Liver (tissue), 10 donors: ENCODE measurements at places on chromosomes 3 and 15. TPM values are rescaled to one million over a fixed set of nuclear protein-coding genes. Genes with fewer than 3 reads are reported as not detected.

DNA sequence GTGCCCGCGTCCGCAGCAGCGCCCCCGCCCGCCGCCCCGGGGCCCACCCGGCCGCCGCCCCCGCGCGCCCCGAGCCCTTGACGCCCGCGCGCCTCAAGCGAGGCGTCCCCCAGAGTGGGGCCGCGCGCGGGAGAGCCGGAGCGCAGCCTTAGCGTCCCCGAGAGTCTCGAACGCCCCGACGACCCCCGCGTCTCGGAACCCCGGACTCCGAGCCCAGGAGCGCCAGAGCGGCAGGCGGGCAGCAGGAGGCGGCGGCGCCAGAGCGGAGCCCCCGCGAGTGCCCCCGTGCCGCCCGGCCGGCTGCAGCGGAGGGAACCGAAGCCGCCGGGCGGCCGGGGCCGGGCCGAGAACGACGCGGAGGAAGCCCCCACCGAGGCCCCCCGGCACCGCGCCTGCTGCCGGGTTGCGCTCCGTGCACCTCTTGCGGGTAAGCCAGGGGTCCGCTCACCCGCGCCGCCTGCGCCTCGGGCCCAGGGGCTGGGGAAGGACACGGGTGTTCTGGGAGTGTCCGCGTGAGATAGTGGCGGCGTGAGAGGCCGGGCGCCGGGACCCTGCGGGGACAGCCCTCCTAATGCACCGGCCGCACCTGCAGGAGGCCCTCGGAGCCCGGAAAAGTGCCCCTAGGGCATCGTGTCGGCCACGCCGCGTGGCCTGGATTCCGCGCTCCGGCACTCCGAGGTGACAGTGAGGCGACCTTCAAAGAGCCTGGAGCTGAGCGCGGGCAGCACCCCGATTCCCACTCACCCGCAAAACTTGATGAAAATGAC is 52.0 kb upstream of the ULK4 start:
- H3K4me3 ChIP-seq = peak overlapping the region; percentile 80
- DNase-seq = peak; percentile 49
- H3K4me1 ChIP-seq = peaks cover 33% of the 10 kb centered on the region
- no peaks in the 10 kb centered on the region for H3K27me3 ChIP-seq
- no peaks in the 10 kb centered on the region for H3K36me3 ChIP-seq

DNA sequence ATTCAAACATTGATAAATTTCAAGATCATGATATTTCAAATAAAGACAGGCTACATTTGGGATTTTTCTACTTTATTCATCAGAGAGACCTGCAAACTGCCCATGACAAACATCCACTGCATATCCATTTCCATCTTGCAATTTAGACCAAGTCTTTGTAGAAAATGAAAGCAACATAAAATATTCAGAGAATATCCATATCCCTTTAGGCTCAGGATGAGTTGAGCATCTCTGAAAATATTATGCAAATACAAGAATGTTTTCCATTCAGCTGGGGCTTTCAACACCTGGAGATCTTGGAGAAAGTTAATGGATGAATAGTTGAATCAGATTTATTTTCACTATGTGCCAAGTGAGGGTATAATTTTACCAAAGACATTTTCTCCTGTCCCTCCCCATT is 103.4 kb downstream of the TUSC7 start:
- H3K4me1 ChIP-seq = no peaks in the 10 kb centered on the region
- H3K36me3 ChIP-seq = no peaks in the 10 kb centered on the region
- no peak overlapping the region for H3K4me3 ChIP-seq
- no peak overlapping the region for H3K27ac ChIP-seq
- no peak for DNase-seq
- H3K27me3 ChIP-seq = no peaks in the 10 kb centered on the region

- no peak for DNase-seq
- H3K4me3 ChIP-seq = no peak overlapping the region
- H3K4me1 ChIP-seq = no peaks in the 10 kb centered on the region
These were observed 230.1 kb downstream of the UBE3A start for GRCh38 chr15:25208735-25209134.

DNA sequence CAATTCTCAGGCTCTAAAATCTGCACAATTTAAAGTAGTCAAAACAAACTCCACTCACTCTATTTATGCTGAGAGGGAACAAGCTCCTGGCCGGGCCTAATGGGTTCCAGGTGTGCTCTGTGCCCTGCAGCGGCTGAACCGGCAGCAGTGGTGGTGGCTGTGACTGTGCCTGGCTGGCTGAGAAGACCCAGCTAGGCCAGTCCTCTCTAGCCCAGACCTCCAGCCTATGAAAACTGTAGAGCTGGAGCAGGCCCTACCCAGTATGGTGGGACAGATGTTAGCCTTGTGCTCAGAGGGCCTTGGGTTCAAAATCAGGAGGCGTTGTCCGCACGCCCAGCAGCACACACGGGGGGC is 37.0 kb downstream of the EPHB3 start:
- H3K4me3 ChIP-seq = no peak overlapping the region
- no peak overlapping the region for H3K27ac ChIP-seq
- no peaks in the 10 kb centered on the region for H3K4me1 ChIP-seq
- no peaks in the 10 kb centered on the region for H3K27me3 ChIP-seq

- H3K4me3 ChIP-seq = no peak overlapping the region
- H3K36me3 ChIP-seq = no peaks in the 10 kb centered on the region
- DNase-seq = no peak
- no peaks in the 10 kb centered on the region for H3K4me1 ChIP-seq
These were observed 119.1 kb upstream of the TMC3 start for GRCh38 chr15:81492969-81493645.

- no peak for DNase-seq
- H3K36me3 ChIP-seq = no peaks in the 10 kb centered on the region
- no peaks in the 10 kb centered on the region for H3K4me1 ChIP-seq
- no peaks in the 10 kb centered on the region for H3K27me3 ChIP-seq
These were observed 31.2 kb downstream of the SLC22A14 start for GRCh38 chr3:38313263-38313662.

GRCh38 chr3:62911526-62911925 is 36.3 kb upstream of the CADPS start:
- H3K4me3 ChIP-seq = no peak overlapping the region
- no peak overlapping the region for H3K27ac ChIP-seq

GRCh38 chr3:140151321-140151720 is 216.3 kb downstream of the CLSTN2 start:
- no peaks in the 10 kb centered on the region for H3K4me1 ChIP-seq
- DNase-seq = no peak
- no peaks in the 10 kb centered on the region for H3K36me3 ChIP-seq
- H3K27me3 ChIP-seq = no peaks in the 10 kb centered on the region

DNA sequence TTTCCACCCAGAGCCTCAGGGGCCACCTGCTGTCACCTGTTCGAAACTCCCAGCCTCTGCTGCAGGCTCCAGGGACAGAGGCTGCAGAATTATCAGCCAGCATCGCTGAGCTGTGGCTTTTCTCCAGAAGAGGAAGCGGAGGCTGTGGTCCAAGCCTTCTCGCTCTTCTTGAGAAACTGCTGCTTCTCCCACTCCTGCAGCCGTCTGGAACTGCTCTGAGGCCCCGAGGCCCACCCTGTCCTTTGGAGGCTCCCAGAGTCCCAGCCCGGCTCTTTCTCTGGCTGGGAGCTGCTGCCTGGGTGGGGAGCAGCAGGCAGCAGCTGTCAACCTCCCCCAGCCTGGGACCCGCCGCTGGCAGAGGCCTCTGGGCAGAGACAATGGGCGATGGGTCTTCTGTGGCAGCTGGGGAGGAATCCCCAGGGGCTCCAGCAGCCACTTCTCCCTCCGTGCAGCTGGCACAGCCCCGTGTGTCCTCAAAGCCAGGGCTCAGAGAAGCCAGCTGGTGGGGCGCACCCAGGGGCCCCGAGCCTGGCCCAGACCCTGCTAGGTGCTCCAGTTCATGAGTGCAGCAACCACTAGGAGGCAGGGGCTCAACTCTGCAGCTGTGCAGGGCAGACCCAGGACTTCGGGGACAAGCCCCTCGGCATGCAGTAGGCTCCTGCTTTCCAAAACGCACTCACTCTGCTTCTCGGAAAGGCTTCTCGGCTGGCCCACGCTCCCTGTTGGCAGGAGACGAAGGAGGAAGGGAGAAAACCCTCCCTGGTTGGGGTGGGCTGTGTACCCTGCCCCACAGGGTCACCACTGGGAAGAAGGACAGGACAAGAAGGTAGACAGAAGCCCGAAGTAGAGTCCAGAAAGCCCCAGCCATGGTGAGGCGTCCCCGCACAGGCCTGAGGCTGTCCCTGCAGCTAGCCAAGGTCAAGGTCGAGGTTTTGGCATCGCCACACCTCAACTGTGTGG is 49.9 kb upstream of the FURIN start:
- no peak overlapping the region for H3K27ac ChIP-seq
- H3K36me3 ChIP-seq = no peaks in the 10 kb centered on the region
- no peak overlapping the region for H3K4me3 ChIP-seq
- no peaks in the 10 kb centered on the region for H3K4me1 ChIP-seq
- no peak for DNase-seq
- no peaks in the 10 kb centered on the region for H3K27me3 ChIP-seq

GRCh38 chr3:157938154-157938779 is 168.0 kb downstream of the SHOX2 start:
- H3K27me3 ChIP-seq = peaks cover 2% of the 10 kb centered on the region
- no peaks in the 10 kb centered on the region for H3K36me3 ChIP-seq
- no peak for DNase-seq
- no peak overlapping the region for H3K4me3 ChIP-seq
- no peaks in the 10 kb centered on the region for H3K4me1 ChIP-seq
- no peak overlapping the region for H3K27ac ChIP-seq

GRCh38 chr3:73772076-73772886 is 147.5 kb upstream of the PDZRN3 start:
- H3K27me3 ChIP-seq = no peaks in the 10 kb centered on the region
- no peak for DNase-seq
- no peaks in the 10 kb centered on the region for H3K4me1 ChIP-seq
- no peak overlapping the region for H3K27ac ChIP-seq
- no peak overlapping the region for H3K4me3 ChIP-seq

- H3K4me3 ChIP-seq = no peak overlapping the region
- H3K4me1 ChIP-seq = no peaks in the 10 kb centered on the region
- H3K27ac ChIP-seq = no peak overlapping the region
These were observed 19.2 kb downstream of the SLC15A2 start for GRCh38 chr3:121913305-121913990.

FILIP1L gene
- 1.4 TPM for total RNA-seq

CAV3 gene
- not detected for total RNA-seq

CAPN3 gene
- 6.1 TPM for total RNA-seq

AMT gene
- total RNA-seq = 15.6 TPM

CFAP20DC gene
- total RNA-seq = 2.1 TPM

ANKRD63 gene
- not detected for total RNA-seq
